ENCODE measurements at places on chromosomes 3 and 15.

DNA sequence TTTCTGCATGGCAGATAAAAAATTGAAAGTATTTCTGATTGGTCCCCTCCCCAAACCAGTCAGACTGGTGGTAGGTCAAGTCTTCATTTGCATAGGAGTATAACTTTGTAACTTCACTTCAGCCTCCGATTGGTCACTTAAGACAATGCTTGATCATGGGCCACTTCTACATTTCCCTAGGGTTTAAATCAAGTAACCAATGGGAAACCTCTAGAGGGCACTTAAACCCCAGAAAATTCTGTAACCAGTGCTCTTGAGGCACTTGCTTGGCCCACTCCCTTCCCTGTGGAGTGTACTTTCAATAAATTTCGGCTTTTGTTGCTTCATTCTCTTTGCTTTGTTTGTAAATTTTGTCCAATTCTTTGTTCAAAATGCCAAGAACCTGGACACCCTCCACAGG is 225.5 kb downstream of the ARPP21 start:
- DNase-seq, result no peak

DNA sequence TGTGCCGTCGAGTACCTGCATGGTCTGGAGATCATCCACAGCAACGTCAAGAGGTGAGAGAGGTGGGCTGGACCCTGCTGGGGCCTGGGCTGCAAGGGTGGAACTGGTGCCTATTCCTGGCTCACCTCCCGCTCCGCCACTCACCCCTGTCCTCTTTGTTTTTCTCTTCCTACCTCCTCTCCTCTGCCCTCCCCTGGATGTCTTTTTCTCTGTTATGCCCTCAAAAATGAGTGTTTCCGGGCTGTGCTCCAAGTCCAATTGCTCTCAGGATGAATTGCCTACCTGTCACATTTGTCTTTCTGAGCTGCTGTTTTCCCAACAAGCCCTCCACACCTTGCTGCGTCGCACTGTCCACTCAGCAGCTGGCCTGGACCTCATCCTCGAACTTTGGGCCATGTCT is 28.5 kb upstream of the TATDN2 start:
- DNase-seq, result no peak

DNA sequence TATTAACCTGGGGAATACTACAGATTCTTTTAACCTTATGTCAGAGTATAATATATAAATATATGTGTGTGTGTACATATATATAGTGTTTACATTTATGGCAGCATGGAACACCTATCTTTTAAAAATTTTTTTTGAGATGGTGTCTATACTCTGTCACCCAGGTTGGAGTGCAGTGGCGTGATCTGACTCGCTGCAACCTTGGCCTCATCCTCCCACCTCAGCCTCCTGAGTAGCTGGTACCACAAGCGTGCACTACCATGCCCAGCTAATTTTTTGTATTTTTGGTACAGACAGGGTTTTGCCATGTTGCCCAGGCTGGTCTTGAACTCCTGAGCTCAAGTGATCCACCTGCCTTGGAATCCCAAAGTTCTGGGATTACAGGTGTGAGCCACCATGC is 18.5 kb upstream of the ERICH6 start:
- no peak for DNase-seq

- DNase-seq, result no peak
Measured at GRCh38 chr15:55721554-55722185, 21.3 kb downstream of the PRTG start.

- no peak for DNase-seq
Measured at GRCh38 chr3:190178779-190179178, 58.1 kb upstream of the P3H2 start.

DNA sequence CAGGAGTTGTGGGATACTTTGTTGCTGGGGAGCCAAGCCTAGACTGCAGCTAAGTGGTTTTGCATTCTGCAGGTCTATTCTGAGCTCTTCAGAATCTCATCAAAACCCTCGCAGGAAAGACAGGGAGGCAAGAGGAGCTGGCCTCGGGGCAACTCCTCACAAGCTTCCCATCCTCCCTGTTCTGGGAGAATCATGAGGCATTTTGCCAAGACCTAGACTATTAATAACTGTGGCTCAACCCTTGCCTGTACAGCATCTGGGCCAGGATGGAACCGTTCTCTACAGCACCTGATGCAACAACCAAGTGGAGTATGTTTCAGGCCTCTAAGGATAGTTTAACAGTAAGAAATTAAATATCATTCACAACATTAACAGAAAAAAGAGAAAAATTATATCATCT is 20.2 kb upstream of the SLC6A20 start:
- no peak for DNase-seq

GRCh38 chr3:71931922-71932321 is 147.0 kb upstream of the PROK2 start:
- no peak for DNase-seq
